ENCODE measurements at places on chromosomes 1 and 21. TPM values are rescaled to one million over a fixed set of nuclear protein-coding genes. Genes with fewer than 3 reads are reported as not detected.

Gene ANKRD34A
- total RNA-seq: 0.69 TPM

Gene HSD3B1
- total RNA-seq: not detected

Gene SPRR2E
- not detected for total RNA-seq

Gene PIK3R3
- total RNA-seq: 79.8 TPM

Gene PTBP2
- total RNA-seq: 14.7 TPM

Gene WNT9A
- total RNA-seq: 10.2 TPM

Gene CD48
- total RNA-seq: 21.5 TPM

Gene CRP
- 0.26 TPM for total RNA-seq

Gene DNALI1
- total RNA-seq: 13.2 TPM

Gene ZBTB37
- 14.7 TPM for total RNA-seq

Gene RAD54L
- 1.0 TPM for total RNA-seq

Gene NBPF6
- total RNA-seq: not detected

Gene COA6
- total RNA-seq: 25.0 TPM

Gene HTR6
- not detected for total RNA-seq

Gene IL22RA1
- total RNA-seq: 0.87 TPM

Gene HLCS
- total RNA-seq: 16.0 TPM

Gene SPTA1
- not detected for total RNA-seq

Gene MCOLN2
- 10.1 TPM for total RNA-seq

Measured in upper lobe of right lung (tissue), 1 donor.